Natural killer cell treated with Interleukin-12 subunit alpha and Interleukin-12 subunit beta and Interleukin-15 and Interleukin-18, amount 100 ng/mL, for 72 hours (primary cell): ENCODE measurements at places on chromosomes 7 and 10. TPM values are rescaled to one million over a fixed set of nuclear protein-coding genes. Genes with fewer than 3 reads are reported as not detected.

CYP2C18 gene
- total RNA-seq, result not detected

DNA sequence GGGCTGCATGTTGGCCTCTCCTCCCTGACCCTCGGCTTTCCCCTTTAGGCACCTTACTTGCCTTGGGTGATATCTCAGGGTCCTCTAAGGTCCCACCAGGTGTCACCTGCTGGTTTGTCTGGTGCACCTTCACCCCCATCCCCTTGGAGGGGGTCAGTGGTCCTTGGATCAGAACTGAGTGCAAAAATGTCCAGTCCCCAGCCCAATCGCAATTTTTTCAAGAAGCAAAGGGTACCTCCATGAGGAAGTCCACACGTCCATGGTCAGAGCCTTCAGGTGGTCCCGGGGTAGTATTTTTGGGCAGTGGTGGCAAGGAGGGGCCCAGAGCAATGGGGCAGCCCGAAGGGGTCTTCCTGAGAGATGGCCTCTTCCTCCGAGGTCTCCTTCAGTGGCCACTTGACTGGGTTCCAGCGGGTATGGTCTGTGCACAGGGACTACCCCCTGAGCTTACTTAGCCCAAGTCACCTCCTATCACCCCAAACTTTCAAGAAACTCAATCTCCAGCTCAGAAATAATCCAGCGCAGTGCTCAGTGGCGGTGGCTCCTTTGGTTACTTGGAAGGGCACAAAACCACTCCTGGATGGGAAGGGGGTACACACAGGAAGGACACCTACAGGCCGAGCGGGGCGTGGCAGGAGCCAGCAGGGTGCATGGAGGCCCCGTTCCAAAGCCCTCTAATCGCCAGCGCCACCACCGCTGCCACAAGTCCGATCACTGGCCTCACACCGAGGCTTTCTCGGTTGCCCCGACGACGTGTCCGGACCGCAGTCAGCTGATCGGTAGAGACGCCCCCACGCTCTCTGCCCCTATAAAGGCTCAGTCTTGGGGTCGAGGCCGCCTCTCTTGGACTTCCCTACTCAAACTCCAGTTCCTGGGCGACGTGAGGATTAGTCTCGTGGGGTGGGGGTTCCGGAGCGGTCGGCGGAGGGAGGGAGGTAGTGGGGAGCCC is 4.5 kb downstream of the SAP25 start:
- peak; percentile 71 for DNase-seq
- H3K36me3 ChIP-seq, result no peaks in the 10 kb centered on the region
- peak overlapping the region; percentile 36 for H3K27ac ChIP-seq
- no peaks in the 10 kb centered on the region for H3K27me3 ChIP-seq
- peak overlapping the region; percentile 22 for H3K4me3 ChIP-seq

GRCh38 chr7:150337659-150338081 is 3.8 kb downstream of the RARRES2 start:
- no peak for DNase-seq
- no peak overlapping the region for H3K27ac ChIP-seq

- H3K27me3 ChIP-seq, result no peaks in the 10 kb centered on the region
- no peak for DNase-seq
- H3K36me3 ChIP-seq, result peaks cover 1% of the 10 kb centered on the region
- H3K27ac ChIP-seq, result peak overlapping the region; percentile 25
These were observed 14.5 kb downstream of the TMEM120A start for GRCh38 chr7:75979759-75980429.

MLXIPL gene
- total RNA-seq, result not detected

ZNF138 gene
- total RNA-seq, result 7.2 TPM

HKDC1 gene
- not detected for total RNA-seq

GRCh38 chr7:73717025-73717807 is 2.3 kb downstream of the STX1A start:
- H3K4me3 ChIP-seq, result peak overlapping the region; percentile 85
- no peaks in the 10 kb centered on the region for H3K36me3 ChIP-seq
- no peak for DNase-seq
- H3K27ac ChIP-seq, result peak overlapping the region; percentile 45

DNA sequence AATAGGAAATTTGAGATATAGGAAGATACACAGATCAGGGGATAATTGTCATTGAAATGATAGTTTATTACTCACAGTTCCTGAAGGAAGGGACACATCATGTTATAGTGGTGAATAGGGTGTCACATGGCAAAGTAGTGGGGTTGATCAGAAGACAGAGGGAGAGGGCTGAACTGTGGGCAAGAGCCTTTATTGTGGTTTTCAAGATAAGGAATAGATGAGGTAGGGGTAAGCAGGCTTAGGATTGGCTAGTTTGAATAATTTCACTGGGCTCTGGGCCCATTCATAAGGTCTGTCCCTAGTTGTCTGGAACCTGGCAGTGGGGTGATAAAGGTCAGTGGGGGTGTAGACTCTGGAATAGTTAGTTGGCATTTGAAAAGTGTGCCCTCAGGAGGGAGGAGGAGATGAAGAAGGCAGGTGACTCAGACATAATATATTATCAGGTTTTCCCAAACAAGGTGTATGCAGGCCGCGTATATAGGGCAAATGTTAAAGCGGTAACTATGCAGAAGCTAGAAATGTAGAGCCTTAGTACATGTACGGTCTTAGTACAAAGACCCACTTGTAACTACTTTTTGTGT is 18.5 kb downstream of the FGL2 start:
- no peak overlapping the region for H3K27ac ChIP-seq
- H3K4me1 ChIP-seq, result no peaks in the 10 kb centered on the region
- DNase-seq, result no peak
- no peak overlapping the region for H3K4me3 ChIP-seq
